ENCODE measurements at places on chromosomes 5 and 9.

DNA sequence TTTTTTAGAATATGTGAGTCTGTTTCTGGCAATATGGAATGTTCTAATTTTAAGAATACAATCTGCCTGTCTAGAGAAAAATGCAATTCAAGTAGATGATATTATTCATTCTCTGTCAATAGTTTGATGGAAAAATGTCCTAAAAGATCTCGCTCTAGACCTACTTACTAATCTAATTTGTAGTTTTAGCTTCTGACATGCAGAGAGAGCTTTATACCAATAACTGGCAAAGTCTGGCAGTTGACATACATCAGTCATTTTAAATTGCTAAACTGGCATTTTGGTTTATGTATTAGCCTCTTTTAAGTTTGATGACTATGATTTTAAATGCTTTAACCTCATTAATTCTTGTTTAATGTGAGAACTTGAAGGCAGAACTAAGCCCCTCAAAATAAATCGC is 355.0 kb upstream of the CDH10 start:
- no peak for DNase-seq
- no peak overlapping the region for H3K4me3 ChIP-seq
- H3K27ac ChIP-seq = no peak overlapping the region
- H3K4me1 ChIP-seq = no peaks in the 10 kb centered on the region
- no peaks in the 10 kb centered on the region for H3K36me3 ChIP-seq

DNA sequence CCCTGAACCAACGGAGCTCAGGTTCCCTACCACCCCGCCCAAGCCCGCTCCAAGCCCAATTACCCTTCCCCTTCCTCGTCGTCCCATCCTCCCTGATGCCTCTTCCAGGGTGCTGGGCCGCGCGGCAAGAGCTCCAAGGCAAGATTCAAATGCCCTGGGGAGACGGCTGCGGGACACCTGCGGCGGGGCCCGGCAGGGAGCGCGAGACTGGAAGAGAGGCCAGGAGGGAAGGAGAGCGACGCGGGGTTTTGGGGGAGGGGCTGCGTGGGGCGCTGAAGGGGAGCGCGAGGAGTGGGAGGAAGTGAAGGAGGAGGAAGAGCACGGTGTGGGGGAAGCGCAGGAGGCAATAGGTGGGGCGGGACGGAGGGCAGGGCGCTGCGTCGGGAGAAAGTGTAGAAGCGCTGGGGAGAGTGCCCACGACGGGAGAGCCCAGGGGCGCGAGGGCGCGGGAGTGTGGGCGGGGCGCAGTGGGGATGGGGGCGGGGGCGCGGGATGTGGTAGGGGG is 975 bp upstream of the NXNL2 start:
- peak overlapping the region; percentile 48 for H3K4me3 ChIP-seq
- no peaks in the 10 kb centered on the region for H3K27me3 ChIP-seq
- H3K36me3 ChIP-seq = no peaks in the 10 kb centered on the region
- peaks cover 70% of the 10 kb centered on the region for H3K4me1 ChIP-seq

GRCh38 chr5:99102073-99102697 is 173.4 kb upstream of the CHD1 start:
- no peak for DNase-seq
- H3K27ac ChIP-seq = no peak overlapping the region
- no peaks in the 10 kb centered on the region for H3K27me3 ChIP-seq
- H3K4me3 ChIP-seq = no peak overlapping the region

- no peaks in the 10 kb centered on the region for H3K36me3 ChIP-seq
- peaks cover 9% of the 10 kb centered on the region for H3K4me1 ChIP-seq
- no peak for DNase-seq
- peak overlapping the region; percentile 88 for H3K4me3 ChIP-seq
These were observed 1.0 kb upstream of the TSC1 start for GRCh38 chr9:132945186-132946130.
